Fibroblast of lung (primary cell): ENCODE measurements at places on chromosomes 3 and 15.

DNA sequence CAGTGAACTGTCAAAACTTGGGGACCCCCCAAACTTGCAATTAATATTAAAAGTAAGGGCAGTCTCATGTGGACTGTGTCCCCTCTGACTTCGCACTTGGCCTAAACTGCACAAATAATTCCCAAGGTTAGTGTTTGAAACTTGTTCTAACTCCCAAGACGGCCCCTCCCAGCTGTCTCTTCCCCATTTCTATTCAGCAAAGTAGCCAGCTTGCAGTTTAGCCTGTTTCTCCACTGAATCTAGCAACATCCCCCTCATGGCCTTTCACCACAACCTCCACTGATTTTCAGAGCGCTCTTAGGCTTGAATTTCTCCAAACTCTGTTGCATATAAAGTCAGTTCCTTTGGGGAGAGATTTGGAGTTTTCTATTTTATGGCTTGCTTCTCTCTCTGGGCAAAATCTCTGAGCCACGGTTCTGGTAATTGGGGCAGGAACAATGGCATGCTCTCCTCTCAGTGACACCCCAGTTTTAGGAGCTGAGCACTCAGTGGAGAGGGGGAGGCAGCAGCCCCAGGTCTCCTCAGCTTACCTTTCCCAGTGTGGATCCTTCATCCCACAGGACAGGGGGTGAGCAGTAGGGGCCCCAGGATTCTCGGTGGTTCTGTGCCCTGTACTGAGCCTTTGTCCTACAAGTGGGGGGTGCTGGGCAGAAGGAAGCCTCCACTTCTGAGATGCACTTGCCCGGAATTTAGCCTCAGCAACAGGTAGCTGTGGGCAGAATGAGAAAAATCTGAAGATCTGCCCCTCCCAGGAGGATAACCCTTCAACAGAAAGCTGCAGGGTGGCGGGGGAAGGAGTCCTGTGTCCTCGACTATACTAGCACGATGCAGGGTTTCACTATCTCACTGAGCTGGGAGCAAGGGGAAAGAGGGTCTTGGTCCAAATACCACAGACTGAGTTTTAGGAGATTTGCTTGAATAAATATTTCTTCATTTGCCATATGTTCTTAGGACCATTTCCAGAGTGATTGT lies 39.3 kb upstream of the GATA2 start:
- no peak for DNase-seq

- no peak for DNase-seq
These were observed 18.7 kb downstream of the SLC33A1 start for GRCh38 chr3:155835341-155836071.

DNA sequence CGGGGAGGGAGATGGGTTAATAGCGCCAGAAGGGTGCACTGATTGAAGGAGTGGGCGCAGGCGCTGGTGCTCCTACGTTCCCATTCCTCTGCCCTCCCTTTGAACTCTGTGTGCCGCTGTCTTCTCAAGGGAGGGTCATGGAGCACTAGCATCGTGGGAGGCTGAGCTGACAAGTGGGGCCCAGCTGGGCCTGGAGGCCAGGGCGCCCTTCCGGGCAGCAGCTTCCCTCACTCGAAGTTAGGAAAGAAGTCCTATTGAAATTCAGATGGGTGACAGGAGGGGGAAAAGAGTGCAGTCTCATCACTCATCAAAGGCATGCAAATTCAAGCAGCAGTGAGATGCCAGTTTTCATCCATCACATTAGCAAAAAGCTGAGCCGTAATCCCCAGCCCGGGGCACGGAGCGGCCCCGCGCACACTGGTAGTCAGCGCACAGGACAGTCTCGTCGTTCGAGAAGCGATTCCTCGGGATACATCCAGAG lies 128.2 kb downstream of the LRRK1 start:
- peak; percentile 51 for DNase-seq

- DNase-seq = no peak
These were observed 66.3 kb upstream of the DCBLD2 start for GRCh38 chr3:98967758-98968157.

- no peak for DNase-seq
These were observed 344.9 kb downstream of the NLGN1 start for GRCh38 chr3:173742491-173742890.

GRCh38 chr3:89447243-89447642 lies 339.8 kb downstream of the EPHA3 start:
- DNase-seq = peak; percentile 34

DNA sequence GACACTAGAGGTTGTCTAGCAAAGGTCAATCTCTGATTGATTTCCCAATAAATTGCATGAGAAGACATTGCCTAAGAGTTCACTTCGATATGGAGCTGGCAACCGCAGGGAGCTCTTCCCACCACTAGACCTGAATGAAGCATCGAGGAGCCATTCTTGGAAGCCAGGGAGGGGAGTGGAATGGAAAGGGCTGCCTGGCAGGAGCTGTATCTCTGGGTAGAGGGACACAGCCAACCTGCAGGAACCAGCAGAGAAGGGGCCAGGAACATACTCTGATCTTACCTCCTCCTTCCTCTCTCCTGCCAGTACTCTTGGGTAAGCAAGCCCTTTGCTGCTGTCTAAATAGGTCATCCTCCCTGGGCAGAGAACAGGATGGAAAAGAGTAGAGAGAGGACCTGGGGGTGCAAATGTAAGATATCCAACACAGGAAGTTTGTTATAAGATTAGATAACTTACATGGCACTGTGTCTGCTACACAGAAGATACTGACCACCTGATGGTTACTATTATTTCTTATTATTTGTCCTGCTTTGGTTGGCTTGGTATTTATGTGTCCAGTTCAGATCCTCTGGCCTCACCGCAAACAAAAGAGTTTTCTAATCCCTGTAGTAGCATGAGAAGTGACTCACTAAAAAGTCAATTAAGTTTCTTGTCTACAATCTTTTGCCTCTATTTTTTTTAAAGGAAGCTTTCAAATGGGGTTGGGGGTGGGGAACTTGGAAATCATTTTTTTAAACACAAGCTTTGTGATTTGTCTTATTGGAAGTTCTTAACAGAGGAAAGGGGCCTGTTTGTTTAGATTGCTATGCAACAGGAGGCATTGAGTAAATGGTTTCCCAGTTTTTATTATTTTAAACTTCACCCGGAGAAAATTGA lies 156.7 kb upstream of the TSC22D2 start:
- peak; percentile 61 for DNase-seq

DNA sequence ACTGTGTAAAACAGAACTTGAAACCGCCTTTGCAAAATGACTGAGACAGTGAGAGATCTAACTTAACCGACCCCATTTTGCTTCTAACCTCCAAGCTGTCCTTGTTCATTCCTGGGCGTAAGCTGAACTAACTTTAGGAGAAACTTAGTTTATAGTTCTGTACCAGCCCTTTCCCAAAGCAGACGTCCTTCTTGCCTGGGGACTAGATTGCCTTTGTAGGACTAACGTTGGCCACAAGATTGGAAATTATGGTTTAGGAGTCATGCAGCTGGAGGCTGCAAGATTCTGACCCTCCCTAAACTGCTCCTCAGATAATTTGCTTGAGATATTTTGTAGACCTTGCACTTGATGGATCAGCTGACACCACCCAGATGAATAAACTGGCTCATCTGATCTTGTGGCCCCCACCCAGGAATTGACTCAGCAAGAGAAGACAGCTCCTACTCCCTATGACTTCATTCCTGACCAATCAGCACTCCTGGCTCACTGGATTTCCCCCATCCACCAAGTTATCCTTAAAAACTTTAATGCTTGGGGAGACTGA lies 219.9 kb upstream of the PROK2 start:
- DNase-seq = peak; percentile 48

GRCh38 chr3:18439281-18439680 lies 14.1 kb upstream of the SATB1 start:
- DNase-seq = no peak

DNA sequence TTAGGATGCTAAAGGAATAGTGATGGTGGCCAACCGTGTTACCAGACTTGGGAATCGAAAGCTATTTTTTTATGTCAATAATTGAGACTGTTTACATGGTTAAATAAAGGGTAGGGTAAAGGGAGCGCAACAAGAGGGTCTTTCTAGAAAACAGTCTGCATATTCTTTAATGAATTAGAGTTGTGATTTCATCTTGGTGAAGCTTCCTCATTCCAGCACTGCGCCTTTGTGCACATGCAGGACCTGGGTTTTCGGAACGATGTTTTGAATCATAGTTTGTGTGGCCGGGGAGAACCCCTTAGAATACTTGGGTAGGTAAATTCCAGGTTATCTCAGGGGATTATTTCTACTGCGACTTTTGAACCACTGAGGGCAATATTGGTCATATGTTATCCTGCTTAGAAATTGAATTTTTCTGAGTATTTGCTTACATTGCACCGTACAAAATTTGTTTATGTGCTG lies 1.3 kb downstream of the PIK3CA start:
- peak; percentile 45 for DNase-seq

DNA sequence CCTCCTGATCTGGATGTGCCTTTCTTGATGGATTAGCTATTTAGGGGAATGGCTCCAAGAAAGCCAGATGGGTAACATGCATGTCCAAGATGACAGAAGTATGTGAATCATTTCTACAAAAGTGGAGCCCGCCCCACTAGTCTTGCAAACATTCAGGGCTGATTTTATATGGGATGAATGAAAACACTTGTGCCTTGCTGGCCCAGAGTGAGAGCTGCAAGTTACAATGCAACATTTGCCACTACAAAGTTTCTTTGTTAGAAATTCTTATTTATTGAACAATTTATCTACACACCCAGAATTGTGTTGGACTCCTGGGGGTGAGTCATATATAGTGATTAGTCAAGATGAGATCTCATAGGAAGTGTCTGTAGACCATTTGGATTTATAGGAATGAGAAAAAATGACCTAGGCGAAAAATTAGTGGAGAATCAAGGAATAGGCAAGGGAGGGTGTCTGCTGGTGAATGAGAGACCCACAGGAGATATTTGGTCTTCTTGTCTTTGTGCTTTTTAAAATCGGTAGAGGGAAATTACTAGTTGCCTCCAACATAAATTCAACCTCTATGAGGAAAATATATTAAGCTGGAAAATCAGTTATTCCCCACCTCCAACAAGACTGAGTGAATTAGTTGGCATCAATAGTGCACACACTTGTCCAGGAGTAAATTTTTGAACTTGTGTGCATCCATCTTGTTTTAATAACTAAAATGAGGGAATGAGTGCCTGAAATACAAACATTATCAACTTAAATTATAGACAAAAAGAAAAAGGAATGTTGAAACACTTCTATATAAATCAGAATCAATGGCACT lies 53.5 kb upstream of the DCBLD2 start:
- peak; percentile 55 for DNase-seq

DNA sequence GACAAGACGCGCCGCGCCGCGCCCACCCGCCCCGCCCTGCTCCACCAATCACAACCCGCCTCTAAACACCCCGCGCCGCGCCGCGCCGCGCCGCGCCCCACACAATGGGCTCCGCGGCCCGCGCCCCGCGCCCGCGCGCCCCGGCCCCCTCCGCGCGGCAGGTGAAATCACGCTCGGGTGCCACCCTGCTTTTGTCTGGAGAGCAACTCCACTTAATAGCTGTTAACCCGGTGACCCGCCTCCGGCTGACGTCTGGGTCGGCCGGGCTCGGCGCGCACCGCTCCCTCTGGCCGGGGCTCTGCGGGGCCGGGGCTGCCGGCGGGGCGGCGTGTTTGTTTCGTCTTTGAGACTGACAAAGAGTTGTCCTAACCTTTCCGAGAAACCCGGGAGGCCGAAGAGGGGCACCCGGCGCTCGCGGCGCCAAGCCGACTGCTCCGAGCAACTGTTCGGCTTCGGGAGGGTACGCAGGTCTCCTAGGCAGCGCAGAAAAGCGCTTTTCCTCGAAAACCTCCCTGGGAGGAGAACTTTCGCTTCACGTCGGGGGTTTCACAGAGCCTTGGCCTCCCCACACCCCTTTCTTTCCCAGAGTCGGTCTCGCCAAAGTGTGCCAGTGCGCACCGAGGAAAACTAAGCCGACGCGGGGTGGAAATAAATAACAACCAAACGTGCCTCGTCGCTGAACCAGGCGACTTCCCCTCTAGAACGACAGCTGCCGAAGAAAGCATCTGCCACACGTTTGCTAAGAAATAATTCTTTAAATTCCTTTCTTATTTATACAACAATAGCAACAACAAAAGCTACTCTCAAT lies 518.4 kb downstream of the FOXP1 start:
- peak; percentile 55 for DNase-seq

DNA sequence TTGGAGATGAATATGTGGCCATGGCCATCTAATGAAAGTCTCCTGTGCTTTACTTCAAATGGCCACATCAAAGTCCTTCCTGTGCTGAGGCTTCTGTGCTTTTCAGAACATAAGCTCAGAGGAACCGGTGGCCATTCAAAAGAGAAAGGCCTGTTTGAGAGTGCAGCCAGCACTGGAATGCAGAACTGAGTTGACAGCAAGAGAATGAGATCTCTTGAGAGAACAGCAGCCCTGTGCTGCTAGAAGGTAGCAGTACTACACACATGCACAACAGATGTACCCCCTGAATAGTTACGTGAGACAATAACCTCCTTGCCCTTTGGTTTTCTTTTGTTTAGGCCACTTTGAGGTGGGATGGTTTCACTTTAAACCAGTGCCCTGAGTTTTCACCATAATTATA lies 292.5 kb downstream of the PTPRG start:
- DNase-seq = no peak

GRCh38 chr3:172892158-172892557 lies 141.6 kb downstream of the ECT2 start:
- peak; percentile 77 for DNase-seq

- DNase-seq = no peak
These were observed 893.0 kb downstream of the DIPK2A start for GRCh38 chr3:144864646-144865045.

DNA sequence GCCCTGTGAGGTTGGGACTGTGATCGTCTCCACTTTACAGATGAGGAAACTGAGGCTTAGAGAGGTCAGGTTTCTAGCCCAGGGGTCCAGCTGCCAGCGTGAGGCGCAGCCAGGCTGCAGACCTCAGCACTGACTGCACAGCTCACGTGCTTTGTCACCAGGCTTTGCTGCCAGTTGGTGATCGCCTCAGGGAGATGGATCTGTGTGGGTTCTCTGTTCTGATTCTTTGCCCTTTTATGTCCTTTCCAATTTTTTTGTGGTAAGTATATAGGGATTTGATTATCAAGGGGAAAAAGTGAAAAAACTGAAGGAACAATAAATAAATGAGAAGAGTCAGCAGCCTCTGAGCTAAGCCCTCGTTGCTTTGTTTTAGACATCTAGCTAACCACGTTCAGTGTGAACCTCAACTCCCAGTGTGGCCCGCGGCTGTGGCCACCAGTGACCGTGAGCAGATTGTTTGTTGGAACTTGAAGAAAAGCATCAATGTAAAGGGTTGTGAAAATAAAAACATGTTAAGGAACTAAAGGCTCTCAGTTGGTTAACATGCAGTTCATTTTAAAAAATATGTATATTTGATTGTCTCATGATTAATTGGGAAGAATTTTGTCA lies 117.6 kb downstream of the PDE8A start:
- DNase-seq = no peak
